ENCODE measurements at places on chromosomes 12 and 14.

DNA sequence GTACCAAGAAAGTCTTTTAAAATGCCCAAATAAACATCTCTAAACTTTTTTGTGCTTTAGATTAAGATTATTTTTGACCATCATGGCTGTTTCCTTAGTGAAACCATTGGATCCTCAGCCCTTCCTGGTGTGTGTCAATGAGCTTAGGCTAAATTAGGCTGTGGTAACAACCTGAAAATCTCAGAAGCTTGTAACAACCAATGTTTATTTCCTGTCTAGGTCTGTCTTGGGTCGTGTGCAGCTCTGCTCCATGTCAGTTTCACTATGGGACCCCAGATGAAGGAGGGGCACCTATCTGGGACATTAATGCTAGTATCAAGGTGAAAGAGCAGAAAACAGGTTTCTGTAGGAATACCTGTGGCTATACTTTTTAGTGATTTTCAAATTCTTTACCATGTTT, 49.9 kb downstream of the KCNMB4 start:
- no peak for DNase-seq

DNA sequence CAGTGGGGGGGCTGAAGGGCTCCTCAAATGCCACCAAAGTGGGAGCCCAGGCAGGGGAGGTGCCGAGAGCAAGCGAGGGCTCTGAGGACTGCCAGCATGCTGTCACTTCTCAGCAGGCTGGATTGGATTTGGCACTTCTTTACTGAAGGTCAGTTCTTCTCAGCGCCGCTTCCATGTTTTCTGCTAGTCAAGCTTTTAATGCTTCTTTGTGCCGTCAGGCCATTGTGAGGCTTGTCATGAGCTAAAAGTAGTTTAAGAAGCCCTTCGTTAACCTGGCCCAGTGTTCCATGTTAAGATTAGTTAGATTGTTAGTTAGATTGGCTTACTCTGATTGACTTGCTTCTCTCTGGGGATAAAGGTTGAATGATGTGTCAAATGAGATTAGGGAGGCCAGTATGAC, 13.4 kb downstream of the GABARAPL1 start:
- DNase-seq = no peak

DNA sequence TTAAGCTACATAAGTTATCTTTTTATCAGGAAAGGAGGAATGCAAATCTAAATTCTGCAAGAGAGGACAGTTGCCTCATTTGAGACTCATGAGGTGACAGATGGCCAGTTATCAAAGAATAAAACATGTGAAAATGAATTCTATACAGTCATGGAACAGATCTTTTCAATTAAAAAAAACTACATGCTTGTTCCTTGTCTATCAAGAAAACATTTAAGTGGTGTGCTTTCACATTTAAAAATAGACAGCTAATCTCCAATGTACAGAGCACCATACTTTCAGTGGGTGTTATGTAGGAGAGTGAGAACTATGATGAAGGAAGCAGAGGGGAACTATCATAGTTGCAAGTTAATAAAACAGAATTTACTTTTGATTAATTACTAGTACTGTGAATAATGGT, 76.7 kb upstream of the TTC7B start:
- no peak for DNase-seq

DNA sequence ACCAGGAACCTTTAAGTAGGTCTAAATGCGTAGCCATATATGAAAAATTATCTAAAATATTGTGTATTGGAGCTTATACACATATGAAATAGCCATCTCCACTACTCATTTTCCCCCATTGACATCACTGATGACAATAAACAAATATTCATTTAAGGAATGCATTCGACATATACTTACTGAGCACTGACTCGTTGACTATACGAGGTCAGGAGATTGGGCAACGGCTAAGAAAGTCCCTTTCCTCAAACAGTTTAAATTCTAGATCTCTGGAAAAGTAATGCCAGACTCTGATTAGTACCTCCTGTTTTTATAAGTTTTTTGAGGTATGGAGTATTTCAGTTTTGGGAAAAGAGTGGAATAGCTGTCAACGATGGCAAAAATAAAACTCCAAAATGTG, 139.4 kb upstream of the DIO2 start:
- DNase-seq = no peak

- DNase-seq = no peak
Measured at GRCh38 chr14:67650151-67650550, 24.3 kb downstream of the VTI1B start.

DNA sequence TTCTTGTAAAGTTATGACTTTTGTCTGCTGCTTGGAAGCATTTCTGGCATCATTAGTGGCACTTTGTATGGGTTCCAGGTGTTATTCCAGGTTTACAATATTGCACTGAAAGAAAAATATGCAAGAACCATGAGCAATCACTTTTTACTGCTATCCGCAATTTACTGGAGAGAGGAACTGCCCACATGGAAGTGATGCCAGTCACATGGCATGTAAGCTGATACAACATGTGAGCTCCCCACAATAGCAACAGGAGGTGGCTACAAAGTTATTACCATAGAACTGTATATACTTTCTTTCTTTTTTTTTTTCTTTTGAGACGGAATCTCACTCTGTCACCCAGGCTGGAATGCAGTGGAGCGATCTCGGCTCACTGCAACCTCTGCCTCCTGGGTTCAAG, 1012.1 kb downstream of the BCL11B start:
- no peak for DNase-seq

DNA sequence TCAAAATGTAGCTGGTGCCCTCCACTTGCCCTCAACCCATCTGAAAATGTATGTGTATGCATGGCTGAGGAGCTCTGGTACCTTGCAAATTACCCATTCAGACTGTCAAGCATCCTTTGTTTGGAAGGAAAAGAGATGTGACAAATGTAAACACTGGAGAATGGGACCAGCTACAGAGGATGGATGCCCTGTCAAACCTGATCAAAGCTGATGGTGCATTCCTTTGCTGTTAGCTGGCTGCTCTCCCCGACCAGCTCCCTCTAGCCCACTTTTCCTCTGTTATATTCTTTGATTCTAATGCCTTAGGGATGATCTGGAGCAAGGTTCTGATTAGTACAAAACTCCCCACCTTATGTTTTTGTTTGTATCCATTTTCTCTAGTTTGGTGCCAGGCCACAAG, 310.3 kb downstream of the C12orf75 start:
- DNase-seq = no peak

GRCh38 chr14:92644171-92644969, 104.1 kb downstream of the LGMN start:
- DNase-seq = no peak

GRCh38 chr12:16880864-16881285, 274.9 kb upstream of the LMO3 start:
- peak; percentile 57 for DNase-seq

DNA sequence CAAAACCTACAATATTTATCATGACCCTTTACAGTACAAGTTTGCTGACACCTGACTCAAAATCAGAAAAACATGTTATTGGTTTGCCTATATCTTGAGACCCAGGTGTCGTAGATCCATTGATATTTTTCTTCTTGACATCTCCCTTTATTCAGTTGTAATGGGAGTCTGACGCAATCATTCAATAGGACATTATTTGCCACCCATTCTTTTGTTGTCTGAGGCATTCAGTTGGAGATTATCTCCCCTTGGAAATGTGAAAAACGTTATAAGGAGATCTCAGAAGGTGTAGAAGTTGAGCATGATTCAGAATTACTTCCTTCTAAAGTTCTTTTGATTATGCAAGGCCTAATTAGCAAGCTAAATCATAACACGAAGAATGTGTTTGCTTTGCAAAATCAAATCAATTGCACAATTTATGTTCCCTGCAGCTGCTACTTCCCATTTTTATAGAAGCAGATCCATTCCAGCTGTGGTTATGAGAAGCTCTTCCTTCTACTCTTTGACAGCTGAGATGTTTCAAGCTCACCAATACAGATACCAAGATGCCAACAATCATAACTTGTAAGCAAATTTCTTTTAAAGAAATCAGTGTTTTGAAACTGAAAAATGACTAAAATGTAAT, 228.2 kb upstream of the SYT1 start:
- DNase-seq = no peak

GRCh38 chr14:85401384-85401783, 128.6 kb upstream of the FLRT2 start:
- no peak for DNase-seq

- no peak for DNase-seq
Measured at GRCh38 chr14:89507926-89508460, 91.0 kb upstream of the FOXN3 start.

GRCh38 chr14:71918955-71919354, 13.3 kb upstream of the RGS6 start:
- no peak for DNase-seq

GRCh38 chr14:24196071-24197055, 1.1 kb upstream of the TM9SF1 start:
- DNase-seq = no peak

GRCh38 chr12:27068863-27069262, 13.5 kb downstream of the C12orf71 start:
- no peak for DNase-seq

DNA sequence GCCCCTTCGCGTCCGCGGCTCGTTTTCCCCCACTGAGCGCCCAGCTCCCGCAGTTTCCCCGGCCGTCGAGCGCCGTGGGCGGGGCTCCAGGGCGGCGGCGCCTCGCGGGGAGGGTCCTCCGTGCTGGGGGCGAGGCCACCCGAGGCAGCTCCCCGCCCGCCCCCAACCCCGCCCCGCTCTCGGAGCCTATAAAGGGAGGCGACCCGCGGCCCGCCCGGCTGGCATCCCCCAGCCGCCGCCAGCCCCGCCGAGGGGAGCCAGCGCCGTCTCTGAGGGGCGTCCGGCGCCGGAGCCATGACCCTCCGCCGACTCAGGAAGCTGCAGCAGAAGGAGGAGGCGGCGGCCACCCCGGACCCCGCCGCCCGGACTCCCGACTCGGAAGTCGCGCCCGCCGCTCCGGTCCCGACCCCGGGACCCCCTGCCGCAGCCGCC, at the start of gene TAMALIN:
TSS of gene TAMALIN (plus strand) at position 221 of the 432 bp plus-strand sequence. CDS start at position 295, 74 bp downstream.
- peak; percentile 70 for DNase-seq

- no peak for DNase-seq
Measured at GRCh38 chr12:51190820-51191219, 17.9 kb upstream of the TFCP2 start.

DNA sequence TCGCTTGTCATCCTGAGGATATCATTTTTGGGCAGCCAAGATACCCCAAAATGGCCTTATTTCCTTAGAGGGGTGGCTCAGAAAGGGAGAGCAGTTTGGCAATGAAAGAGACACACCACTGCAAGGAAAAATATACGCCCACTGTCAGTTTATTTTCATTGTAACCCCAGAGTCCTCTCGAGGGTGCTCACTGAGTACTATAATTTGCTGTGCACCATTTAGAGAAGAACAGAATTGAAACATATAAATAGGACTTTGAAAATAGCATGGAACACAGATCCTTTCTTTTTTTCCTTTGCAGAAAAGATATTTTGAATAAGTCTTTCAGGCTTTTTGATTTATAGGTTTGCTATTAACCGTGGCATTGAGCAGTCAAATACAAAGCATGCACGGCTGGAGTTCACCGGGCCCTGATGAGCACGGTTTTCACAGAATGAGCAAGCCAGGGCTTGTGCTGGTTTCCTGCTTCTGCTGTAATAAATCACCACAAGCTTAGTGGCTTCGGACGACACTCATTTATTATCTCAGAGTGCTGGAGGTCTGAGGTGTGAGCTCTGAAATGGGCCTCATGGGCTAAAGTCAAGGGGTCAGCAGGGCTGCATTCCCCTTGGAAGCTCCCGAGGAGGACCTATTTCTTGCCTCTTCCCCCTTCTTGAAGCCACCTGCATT, 152.3 kb downstream of the ZNF664 start:
- DNase-seq = no peak
